ENCODE measurements at places on chromosomes 4 and X.

- DNase-seq = no peak
Observed at GRCh38 chrX:46959101-46959500, 46.9 kb downstream of the JADE3 start.

- DNase-seq = no peak
Observed at GRCh38 chr4:166077782-166078181, 204.7 kb downstream of the TLL1 start.

DNA sequence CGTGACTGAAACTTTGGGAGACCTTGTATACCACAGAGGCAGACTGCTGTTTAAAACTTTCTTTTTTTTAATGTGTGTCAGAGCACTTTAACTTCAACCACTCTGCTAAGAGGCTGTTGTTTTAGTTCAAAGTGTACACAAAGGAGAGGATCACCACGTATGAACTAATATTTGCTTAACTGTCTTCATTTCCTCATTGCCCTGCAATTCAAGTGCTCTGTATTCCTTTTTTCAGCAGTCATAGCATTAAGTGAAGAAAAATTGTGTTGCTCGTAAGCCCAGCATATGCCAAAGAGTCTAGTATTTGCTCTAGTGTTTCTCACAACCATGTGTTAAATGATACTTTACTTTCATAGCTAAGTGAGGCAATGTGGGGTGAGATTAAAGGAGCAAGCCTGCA lies 63.0 kb upstream of the HHIP start:
- no peak for DNase-seq

DNA sequence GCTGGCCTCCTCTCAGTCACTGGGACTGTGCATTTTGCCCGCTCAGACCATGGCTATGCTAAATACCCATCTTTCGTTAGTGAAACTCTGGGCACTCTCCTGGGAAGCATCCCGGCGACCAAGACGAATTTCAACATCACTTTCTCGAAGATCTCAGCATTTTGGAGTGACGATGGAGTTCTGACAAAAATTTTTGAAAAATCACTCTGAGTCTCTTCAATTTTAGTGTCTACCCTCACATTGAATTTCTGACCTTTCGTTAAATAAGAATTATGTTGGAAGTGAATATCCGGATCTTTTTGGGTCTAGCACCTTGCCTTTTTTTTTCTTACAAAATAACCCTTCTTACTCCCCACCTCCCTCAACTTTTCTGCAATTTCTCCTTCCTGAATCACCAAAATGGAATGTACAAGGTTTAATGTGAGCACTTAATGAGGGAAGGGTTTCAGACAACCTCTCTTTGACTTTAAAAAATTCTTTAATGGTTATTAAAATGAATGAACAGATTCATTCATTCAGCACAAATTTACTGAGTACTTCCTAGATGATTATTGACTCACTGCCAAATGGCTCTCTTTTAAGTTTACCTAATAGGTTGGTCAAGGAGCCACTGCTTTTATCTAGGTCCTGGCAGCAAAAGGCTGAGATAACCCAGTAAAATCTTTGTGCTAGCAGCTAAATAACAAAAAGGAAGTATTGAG lies 746 bp upstream of the AADAT start:
- no peak for DNase-seq

DNA sequence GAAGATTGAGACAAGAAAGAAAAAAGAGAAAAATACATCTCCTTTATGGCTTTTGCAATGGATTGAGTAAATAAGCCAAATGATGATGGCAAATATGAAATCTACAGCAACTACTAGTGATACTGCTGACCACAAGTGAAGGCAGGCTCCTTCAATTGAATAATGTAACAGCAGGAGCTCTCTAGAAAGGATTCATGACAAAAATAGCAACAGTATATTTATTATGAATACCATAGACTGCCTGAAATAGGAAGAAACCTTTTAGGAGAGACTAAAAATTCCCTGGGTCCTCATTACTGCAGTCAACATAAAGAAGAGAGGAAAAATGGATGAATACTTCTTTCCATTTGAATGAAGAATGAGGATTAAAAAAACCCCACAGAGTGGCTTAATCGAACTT lies 306.8 kb upstream of the ANXA10 start:
- no peak for DNase-seq

- DNase-seq = no peak
Observed at GRCh38 chrX:134460862-134461220, 876 bp downstream of the HPRT1 start.

GRCh38 chrX:85941275-85941674 lies 106.1 kb downstream of the CHM start:
- DNase-seq = no peak

DNA sequence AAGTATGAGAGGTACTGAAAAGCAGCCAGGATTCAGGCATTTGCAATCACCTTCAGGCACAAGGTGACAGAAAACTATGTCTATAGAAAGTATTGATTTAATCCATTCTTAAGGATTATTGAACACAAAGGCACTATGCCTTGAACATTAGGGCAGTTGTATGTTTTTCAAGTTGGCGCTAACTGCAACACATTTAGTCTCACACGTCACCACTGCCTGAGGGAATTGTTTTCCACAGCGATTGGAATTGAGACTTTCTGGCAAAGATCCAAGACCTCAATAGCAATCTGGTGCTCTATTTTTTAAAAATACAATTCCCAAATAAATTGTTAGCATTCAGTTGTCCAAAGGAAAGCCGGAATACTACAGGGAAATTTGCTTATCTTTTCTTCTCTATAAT lies 52.7 kb upstream of the FTHL17 start:
- DNase-seq = no peak

DNA sequence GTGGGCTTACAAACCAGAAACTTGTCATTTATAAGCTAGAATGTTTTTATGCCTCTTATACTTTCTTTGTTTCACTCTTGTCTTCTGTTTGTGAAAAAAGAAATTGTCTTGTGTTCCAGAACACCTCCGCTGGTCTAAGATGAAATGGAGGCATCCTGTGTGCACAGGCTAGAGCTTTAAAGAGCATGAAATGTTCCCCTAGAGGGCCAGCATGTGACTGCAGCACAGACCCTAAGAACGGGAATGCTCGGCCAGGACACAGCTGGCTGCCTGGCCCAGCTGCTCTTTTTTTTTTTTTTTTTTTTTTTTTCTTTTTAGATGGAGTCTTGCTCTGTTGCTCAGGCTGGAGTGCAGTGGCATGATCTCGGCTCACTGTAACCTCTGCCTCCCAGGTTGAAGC lies 33.6 kb downstream of the SETD7 start:
- DNase-seq = no peak

DNA sequence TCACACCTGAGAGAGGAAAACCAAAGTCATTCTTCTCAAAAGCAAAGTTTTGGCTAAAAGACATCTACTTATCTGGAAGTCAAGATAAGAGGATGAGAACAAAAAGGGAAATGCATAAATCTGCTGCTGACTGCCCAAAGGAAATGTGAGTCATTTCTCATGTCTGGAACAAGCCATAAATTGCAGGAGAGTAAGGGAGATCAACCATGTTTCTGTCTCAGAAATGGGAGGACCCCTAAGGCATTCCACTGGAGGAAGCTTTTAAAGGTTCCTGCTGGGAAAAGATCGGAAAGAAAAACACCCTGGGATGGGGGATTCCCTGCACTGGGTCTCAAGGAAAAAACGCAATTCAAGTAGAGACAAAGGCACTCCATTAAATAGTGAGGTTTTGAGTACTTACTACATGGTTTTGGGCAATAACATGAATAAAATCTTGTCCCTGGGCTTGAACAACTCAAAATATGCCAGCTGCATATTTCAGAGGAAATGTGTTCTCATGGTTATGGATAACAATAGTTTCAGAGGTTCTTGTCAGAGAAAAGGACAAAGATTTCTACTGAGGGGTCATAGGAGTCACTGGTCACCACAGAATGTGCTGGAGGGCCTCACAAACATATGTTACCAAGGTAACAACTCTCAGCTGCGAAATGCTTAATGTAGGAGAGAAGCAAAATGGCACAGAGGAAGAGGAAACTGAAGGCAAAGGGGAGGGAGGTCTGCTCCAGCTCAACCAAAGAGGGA lies 19.3 kb downstream of the GPR143 start:
- DNase-seq = no peak

- no peak for DNase-seq
Observed at GRCh38 chrX:132216806-132217202, 2.4 kb downstream of the RAP2C start.

DNA sequence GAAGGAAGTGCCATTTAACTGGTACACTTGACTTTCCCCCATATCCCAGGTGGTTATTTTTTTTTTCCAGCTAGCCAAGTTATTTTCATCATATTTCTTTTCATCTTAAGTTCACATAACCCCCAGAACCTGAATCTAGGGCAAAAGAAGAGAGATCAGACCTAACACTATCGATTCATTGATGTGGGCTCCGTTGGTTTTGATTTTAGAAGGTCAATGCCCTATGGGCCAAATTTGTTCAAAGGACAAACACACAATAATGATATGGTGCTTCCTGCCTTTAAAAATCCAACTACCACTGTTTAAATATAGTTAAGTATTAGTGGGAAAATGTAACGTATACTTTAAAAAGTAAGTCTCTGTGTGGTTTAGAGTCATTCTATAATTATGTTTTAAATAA lies 665.7 kb downstream of the ZNF674 start:
- no peak for DNase-seq

- no peak for DNase-seq
Observed at GRCh38 chr4:130029442-130029841, 933.5 kb downstream of the C4orf33 start.

- DNase-seq = no peak
Observed at GRCh38 chr4:89213382-89213701, 94.3 kb downstream of the GPRIN3 start.

GRCh38 chr4:76709772-76710090 lies 188.2 kb downstream of the SOWAHB start:
- DNase-seq = no peak

- no peak for DNase-seq
Observed at GRCh38 chrX:132948648-132949260, 9.7 kb downstream of the HS6ST2 start.

- no peak for DNase-seq
Observed at GRCh38 chr4:154329939-154330338, 161.7 kb downstream of the DCHS2 start.

DNA sequence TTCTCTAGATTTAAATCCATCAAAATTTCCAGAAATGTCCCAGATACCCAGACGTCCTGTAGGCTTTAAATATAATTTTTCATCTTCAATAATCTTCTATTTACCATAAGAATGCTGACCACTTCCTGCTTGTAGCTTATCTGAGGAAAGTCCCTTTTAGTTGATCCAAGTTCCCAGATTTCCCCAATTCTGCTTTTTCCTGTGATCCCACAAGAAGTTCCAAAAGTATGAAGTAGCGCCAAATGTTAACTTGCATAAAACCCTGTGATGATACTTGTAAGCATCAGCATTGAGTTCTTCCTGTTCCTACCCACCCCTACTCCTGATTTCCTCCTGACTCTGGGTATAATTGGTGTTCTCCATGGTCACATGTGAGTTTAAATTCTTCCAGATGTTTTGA lies 10.6 kb upstream of the TLR8 start:
- DNase-seq = no peak

DNA sequence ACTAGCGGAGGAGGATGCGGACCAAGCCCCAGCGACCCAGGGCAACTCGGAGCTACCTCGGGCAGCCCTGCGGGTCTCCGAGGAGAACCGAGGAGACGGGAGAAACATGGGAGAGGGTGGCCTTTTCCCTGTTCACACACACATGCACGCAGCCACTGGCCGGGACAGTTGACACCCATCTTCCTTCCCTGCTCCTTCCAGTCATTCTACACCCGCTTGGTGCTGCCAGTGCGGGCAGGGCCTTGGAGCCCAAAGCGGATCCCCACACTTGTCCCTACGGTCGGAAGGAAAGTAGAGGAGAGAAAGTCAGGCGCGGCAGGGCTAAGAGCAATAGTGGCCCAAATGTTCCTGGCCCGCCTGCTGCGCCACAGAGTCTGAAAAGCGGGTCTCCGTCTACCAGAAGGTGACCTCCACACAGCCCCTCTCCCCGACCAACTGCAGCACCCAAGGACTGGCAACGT lies 1.1 kb upstream of the PPP3CA start:
- DNase-seq = no peak

DNA sequence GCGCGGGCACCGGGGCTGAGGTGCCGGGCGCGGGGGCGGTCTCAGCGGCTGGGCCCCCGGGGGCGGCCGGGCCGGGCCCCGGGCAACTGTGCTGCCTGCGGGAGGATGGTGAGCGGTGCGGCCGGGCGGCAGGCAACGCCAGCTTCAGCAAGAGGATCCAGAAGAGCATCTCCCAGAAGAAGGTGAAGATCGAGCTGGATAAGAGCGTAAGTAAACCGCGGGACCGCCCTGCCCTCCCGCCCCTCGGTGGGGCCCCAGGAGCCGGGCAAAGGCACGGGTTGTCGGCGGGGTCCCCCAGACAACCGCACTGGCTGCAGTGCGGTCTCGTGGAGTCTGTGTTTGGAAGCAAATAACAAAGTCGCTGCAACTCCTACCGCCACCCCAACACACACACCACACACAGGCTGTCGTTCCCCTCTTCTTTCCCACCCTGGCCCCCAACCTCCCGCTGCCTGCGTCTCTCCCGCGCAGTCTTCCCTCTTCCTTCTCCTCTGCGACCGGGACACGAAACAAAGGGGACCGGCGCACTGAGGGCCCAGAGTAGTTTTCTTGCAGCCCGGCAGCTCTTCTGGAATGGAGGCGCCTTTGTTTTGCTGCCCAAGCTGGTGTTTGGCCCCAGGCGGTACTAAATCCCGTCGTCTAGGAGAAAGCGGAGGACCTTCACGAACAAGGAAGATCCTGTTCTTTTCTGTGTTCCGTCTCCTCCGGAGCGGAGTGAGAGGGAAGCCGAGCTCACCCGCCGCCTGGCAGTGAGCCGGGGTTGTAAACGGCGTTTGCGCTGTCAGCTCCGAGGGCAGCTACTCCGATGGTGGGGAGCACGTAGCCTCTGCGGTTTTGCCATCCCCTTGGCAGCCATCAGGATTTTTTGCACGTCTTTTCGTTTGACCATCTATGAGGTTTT lies 788 bp downstream of the SAP30 start:
- peak; percentile 12 for DNase-seq

GRCh38 chr4:76823495-76823894 lies 74.4 kb downstream of the SOWAHB start:
- no peak for DNase-seq

- no peak for DNase-seq
Observed at GRCh38 chr4:2272026-2272827, 10.3 kb upstream of the MXD4 start.

DNA sequence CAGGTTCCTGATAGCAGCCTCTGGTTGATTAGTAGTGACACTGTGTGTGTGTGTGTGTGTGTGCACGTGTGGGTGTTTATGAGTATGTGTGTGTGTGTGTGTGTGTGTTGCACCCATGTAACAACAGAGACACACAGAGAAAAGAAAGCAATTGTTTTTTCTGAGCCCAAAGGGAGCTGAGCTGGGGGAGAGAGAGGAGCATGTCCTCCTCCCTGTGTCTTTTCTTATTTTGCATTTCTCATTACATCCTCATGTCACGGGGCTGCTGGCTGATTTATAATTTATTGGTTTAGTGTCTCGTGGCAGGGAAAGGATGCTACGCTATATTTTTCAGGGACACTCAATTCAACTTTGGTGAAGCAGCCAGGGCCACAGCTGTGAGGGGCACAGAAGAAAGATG lies 511.4 kb downstream of the BCOR start:
- no peak for DNase-seq

DNA sequence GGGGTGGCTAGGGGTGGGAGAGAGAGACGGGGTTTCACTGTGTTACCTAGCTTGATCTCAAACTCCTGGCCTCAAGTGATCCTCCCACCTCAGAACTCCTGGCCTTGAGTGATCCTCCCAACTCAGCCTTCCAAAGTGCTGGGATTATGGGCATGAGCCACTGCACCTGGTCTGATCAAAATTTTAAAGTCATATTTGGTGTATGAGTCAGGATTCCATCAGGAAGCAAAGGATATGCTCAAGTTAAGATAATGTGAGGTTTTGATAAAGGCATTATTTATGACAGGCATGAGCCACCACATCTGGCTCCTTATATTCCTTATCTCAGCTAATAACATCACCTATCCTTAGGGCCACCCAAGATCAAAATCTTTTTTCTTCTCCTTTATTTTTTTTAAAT lies 182.0 kb downstream of the SLC4A4 start:
- no peak for DNase-seq

Measured in activated T-cell treated with anti-CD3 and anti-CD28 coated beads for 1 hour (primary cell).